ENCODE measurements at places on chromosomes 5 and 9.

GRCh38 chr9:112086627-112087026 is 88.5 kb downstream of the SUSD1 start:
- DNase-seq, result peak; percentile 52

GRCh38 chr5:149937610-149938009 is 7.0 kb downstream of the PDE6A start:
- DNase-seq, result peak; percentile 82

- no peak for DNase-seq
Measured at GRCh38 chr9:79701651-79702050, 129.9 kb downstream of the TLE4 start.

DNA sequence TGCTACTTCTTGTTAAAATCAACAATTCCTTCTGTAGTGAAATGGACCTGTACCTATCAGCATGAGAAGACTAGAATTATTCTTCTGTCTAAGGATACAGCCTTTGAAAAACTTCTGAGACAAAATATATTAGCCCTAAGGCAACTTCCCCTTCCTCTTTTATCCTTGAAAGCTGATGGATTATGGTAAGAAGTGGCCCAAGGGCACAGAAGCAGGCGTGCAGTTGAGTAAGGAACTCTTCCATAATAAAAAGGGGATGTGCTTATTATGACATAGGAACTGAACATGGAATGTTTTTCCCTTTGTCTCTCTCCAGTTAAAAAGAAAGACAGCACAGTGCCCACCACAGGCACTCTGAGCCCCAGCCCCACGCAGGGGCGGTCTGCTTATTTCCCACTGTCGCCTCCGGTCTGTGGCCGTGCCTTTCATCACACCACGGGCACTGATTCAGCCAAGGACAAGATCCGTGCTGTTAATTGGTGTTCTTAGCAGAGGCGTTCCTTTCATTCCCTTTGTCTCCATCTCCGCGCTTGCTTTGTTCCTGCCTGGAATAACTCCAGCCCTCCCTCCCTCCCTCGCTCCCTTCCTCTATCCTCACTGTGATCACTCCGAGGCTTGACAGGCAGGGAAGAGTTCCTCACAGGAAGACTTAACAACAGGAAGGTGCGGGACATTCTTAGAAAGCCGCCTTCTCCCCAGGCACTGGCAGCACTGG is 135.9 kb upstream of the OTULINL start:
- DNase-seq, result peak; percentile 47

GRCh38 chr9:4220346-4220745 is 79.5 kb downstream of the GLIS3 start:
- DNase-seq, result peak; percentile 24

DNA sequence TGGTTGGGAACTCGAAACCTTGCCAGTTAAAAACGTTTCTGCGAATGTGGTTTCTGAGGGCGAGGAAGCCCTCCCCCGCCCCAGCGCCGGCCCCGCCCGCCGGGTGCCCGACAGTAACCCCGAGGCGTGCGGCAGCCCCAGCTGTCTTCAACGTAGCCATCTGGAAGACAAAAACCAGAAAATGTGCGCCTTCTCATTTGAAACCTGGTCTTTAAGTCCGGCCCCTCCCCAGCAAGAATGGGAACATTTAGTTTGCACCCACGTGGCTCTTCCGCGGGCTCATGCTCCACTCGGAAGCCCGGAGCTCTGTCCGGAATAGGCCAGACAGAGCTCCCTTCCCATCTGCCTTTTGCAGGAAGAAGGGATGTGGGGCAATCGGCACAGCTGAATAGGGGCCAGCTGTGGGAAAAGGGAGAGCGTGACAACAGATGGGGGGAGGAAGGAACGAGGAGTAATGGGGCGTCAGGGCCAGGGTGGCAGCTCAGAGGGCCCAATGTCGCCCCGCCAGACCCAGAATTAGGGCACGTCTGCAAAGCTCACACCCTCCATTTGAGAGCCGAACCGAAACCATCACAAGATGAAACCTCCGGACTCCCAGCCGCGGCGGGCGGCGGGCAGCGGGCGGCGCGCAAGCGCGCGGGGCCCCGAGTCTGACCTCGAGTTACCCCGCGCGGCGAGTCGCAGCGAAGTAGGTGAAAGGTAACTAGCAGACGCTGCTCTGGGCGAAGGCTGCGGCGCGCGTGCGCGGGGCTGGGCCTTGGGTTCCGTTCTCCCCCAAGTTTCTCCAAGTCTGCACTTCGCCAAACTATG is 63.4 kb upstream of the ABCA1 start:
- peak; percentile 73 for DNase-seq

- DNase-seq, result no peak
Measured at GRCh38 chr5:169649486-169649885, 12.4 kb downstream of the DOCK2 start.

- no peak for DNase-seq
Measured at GRCh38 chr5:89168766-89169165, 285.8 kb upstream of the MEF2C start.

DNA sequence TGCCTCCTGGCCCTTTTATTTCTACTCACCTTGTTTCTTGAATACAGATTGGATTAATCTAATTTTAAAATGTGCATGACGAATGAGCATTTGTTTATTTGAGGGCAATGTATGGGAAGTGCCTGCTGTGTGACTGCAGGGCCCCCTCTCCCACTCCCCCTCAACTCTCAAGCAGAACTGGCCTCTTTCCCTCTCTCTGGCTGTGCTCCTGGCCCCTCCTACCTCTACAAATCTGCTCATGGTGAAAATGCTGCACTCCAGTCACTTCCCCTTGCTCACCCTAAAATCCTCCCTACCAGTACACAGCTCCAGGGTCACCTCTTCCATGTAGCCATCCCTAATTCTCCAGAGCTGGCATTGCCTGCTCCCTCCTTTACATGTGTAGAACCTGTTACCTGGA is 17.2 kb upstream of the NDST1 start:
- DNase-seq, result no peak

- DNase-seq, result no peak
Measured at GRCh38 chr5:141709699-141710267, 27.8 kb upstream of the ARAP3 start.

DNA sequence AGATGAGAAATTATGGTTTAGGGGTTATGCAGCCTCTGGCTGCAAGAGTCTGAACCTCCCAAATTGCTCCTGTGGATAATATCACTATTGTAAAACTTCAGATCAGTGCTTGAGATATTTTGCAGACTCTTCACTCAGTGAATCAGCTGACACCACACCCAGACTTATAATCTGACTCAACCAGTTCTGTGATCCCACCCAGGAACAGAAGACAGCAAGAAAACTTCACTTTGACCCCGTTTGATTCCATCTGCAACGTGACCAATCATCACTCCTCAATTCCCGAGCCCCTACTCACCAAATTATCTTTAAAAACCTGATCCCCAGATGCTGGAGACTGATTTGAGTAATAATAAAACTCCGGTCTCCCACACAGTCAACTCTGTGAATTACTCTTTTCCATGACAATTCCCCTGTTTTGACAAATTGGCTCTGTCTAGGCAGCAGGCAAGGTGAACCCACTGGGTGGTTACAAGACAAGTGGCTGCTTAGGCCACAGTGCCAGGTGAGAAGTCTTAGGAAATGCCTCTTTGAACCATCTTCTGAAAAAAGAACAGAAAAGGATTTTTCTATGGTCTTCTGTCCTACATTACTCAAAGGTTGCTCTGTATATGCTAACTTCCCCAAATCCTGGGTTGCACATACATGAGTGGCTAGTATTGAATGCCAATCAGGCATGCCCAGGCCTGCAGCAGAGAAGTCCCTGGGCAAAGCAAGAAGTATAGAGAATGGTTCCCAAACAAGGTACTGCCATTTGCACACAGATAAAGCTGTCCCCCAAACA is 588.0 kb downstream of the PRELID2 start:
- DNase-seq, result peak; percentile 85

GRCh38 chr5:80761966-80762365 is 107.2 kb upstream of the DHFR start:
- no peak for DNase-seq

GRCh38 chr5:162091336-162091735 is 23.8 kb downstream of the GABRG2 start:
- DNase-seq, result no peak

Measured in epithelial cell of esophagus (primary cell).